ENCODE measurements at places on chromosomes 11 and 22.

DNA sequence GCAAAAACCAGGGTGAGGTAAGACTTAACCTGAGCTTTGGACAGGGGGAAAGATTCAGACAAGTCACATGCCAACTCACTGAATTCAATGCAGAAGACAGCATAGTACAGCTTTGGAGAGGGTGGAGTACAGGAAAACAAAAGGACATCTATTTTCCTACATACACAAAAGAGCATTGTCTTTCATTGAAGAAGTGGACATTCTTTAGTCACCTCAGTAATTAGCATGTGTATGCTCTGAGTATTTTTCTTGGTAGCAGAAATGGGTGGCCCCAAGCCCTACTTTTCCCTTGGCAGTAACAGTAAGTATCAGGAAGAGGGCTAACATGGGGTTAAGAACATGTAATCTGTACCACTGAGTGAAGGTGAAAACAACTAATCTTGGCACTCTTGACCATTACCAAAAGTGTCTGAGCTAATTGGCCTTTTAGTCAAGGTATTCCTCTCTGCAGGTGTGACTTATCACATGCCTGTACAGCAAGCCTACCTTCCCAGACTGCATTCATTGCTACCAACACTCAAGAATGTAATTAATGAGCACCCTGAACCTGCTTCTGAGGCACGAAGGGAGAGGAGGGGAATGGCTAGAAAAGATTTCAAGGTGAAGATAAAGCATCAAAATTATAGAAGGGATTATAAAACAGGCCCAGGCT is 33.9 kb downstream of the SYTL2 start:
- no peak for DNase-seq

DNA sequence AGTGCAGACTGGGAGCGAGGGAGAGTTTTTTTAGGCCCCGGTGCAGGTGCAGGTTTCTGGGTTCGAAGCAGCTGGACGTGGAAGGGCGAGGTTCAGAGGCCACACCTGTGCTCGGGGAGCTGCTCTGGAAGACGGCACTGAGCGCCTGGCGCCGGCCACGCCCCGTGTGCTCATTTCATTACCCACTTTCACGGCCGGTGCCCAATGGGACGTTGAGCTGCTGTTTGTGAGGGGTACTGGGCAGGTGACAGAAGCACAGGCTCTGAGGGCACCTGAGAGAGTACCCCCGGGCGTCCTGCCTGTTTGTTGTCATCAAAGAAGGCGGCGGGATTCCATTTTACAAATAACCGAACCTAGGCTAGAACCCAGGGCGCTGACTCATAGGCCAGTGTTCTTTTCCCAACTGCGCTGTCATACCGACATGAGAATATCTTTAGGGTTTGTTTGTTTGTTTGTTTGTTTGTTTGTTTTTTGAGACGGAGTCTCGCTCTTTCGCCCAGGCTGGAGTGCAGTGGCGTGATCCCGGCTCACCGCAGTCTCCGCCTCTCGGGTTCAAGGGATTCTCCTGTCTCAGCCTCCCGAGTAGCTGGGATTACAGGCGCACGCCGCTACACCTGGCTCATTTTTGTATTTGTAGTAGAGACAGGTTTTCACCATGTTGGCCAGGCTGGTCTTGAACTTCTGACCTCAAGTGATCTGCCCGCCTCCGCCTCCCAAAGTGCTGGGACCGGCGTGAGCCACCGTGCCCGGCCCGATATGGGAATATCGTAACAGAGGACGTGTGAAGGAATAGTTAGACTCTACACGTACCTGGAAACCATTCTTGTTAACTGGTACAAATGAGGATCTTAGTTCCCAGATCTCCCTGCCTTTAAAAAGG is 16.6 kb upstream of the SPTBN2 start:
- no peak for DNase-seq

GRCh38 chr11:1225386-1226225 is 2.7 kb downstream of the MUC5B start:
- no peak for DNase-seq

DNA sequence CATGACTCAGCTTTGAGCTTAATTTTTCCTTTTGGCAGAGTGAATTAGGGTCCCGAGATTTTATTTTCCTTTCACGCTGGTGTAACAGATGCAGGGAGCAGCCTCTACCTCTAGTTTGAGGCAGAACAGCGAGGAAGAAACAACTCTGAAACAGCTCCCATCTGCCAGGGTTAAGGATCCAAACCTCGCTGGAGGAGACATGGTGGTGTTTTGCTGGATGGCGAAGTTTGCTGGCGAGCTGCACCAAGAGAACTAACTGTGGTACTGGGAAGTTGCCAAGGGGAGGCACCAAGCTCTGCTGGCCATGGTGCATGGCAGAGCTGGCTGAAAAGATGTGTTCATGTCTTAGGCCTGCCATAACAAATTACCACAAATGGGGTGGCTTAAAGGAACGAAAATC is 7.6 kb upstream of the ALKBH3 start:
- no peak for DNase-seq

DNA sequence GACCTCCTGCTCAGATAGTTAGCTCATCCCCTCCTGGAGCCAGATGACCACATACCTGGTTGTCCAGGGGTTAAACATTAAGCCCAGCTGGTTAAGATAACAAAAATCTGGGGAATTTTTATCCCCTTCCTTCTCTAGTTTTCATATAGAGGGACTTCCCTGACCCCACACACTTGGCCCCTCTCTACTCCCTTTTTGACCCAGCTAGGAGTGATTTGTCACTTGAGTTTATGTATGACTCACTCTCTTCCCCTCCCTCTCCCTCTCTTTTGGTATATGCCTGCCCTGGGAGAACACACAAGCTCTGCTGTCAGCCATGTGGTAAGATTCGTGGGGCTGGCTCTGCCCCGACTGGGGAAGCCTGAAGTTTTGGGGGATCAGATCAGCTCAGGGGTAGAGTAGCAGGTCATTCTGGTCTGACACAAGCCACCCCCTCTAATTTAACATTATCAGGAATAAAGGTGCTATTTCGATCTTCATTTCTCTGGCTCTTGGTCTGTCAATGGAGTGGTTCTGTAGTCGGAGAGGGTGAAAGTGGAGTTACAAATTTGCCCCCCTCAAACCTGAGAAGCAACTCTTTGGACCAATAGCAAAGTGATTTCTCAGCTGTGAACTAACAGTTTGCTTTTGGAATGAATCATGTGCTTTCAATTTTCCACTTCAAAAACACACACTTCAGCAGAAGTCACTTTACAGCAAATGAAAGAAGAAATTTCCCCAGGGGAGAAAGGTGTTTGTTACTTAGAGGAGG is 415.3 kb upstream of the CADM1 start:
- DNase-seq, result peak; percentile 50

DNA sequence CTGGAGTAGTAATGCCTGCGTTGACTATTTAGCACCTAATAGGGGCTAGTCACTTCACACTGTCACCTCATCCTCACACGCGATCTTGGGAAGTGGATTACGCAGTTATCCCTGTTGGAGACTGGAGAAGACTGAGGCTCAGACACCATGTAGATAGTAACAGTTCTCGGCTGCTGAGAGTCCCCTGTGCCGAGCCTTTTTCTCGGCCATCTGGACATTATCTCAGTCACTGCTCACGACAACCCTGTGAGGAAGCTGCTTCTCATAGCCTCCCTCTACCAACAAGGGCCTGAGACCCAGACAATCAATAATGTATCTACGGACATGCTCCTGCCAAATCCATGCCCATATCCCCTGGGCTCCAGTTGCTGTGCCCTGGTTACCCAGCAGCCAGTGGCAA is 25.9 kb downstream of the SCUBE1 start:
- no peak for DNase-seq

- peak; percentile 97 for DNase-seq
Observed at GRCh38 chr11:100849009-100849900, 162.2 kb downstream of the ARHGAP42 start.

GRCh38 chr11:71937826-71938225 is 9.0 kb downstream of the RNF121 start:
- DNase-seq, result no peak

DNA sequence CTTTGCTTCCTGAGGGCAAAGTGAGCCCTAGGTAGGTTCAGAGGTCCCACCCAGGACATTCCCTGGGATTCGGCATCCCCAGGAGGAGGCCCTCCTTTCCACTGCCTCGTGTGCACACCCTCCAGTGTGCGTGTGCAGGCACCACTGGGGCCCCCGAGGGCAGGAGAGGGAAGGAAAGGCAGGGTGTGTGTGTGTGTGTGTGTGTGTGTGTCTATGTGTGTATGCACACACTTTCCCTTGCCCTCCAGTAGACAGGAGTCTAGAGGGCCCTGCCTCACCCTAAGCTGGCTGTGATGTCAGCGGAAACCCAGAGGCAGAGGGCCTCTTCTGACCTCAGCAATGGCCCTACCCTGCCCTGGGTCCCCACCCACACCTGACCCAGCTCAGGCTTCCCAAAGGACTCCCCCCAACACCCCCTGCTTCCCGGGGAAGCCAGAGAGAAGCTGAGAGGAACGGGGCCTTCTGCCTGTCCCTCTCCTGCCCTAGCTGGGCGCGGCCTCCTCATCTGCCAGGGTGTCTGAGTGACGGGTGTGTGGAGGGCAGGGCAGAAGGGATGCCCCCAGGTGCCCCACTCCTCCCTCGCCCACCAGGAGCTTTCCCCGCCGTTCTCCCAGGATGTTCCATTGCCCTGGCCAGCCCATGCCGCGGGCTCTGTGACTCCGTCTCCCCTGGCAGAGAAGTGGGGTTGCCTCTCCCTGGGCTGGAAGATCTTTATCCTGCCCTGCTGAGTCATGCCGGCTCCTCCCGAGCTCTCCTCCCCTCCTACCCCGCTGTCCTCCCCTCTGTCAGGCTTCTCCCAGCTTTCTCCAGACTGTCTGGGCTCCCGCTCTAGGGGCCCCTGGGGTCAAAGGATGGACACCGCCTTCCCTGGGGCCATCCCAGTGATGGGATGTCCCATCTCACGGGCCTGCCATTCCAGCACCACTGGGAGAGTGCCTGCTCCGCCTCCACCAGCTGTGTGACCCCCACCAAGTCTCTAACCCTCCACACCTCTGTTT is 6.0 kb upstream of the CLCF1 start:
- DNase-seq, result peak; percentile 53

DNA sequence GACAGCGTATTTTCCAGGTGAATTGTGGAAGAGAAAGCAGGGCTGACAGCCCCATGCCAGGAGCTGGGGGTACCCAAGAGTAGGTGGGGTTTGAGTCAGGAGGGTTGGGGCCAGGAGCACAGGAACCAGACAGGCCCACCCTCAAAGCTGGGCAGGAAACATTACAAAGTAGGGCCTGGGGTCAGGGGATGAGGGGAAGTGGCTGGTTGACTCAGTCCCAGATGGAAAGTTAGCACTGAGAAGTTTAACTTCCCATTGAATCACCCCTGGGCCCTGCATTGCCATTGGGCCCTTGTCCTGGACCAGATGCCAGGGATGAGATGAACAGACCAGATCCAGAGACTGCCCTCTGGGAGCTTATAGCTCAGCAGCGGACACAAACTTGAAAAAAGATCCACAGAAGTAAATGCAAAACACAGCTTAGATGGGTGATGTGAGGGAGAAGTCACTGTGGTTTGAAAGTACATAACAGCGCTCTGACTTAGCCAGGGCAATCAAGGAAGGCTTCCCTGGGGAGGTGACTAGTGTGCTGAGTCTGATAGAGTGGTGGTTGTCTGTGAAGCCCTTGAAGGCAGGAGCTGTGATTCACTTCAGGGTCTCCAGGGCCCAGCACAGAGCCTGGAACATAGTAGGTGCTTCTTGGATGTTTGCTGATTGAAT is 2.2 kb downstream of the MAFF start:
- DNase-seq, result peak; percentile 49

DNA sequence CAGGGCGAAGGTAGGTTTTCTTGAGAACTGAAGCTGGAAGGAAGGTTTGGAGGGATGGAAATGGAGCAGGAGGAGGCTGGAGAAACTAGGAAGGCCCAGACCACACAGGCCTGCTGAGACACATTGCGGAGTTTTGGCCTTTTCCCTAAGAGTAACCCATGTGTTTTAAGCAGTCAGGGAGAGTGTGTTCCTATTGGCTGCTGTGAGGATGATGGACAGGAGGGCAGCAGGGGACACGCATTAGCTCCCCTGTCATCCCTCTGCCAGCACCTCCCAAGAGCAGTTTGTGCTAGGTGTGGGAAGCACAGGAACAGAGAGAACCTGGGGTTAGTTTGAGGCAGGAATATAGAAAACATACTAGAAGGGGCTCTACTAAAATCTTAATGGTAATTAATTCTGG is 842.1 kb downstream of the TBC1D22A start:
- DNase-seq, result no peak

DNA sequence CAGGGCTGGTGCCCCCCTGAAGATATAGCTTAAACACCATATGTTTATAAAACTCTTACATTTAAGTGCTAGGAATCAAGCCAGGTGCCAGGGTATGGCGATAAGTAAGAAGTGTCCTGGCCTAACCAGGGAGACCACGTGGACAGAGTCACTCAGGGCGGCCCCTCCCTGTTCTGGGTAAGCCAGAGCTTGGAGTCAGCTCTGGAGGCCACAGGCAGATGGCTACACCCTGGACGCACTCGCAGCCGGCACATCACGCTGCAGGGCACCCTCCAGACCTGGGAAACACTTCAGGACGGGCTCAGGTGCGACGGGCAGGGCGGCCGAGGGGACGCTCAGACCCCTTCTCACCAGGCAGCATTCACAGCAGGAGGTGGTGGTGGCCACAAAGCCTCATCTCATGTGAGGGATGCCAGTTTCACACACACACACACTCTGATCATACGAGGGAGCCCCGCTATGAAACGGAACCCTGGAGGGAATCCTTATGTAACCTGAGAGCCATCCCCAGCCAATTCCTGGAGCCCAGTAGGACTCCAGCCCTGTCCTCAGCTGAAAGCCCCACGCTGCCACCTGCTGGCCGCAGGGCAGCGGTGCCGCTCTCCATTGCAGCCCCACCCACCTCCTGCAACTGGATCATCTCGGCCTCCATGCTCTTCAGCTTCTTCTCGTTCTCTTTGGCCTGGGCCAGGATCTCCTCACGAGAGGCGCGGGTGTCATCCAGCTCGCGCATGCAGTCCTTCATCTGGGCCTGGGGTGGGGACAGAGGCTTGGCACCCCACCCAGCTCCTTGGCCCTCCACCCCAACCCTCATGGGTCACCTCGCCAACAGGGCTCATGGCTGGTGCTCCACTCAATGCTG is 33.4 kb downstream of the APOL1 start:
- DNase-seq, result peak; percentile 69

- DNase-seq, result no peak
Observed at GRCh38 chr22:25388415-25388814, 169.0 kb downstream of the CRYBB2 start.

- no peak for DNase-seq
Observed at GRCh38 chr11:82792822-82793569, 59.3 kb upstream of the FAM181B start.

DNA sequence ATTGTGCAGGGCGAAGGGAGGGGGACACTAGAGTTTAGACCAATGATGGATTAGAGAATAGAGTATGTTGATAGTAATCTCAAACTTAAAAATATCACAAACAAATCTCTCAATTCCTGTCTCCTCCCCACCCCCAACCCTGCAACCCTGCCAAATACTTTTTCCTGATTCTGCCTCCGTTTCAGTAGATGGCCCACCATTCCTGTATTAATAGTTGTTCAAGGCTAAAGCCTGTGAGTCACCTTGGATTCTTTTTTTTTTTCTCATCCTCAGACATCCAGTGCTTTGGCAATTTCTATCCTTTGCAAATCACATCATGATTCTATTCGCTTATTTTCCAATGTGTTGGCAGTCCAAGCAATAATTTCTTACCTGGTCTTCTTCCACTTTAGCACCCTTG is 207.9 kb downstream of the DYNC2H1 start:
- DNase-seq, result peak; percentile 59

- peak; percentile 97 for DNase-seq
Observed at GRCh38 chr11:128467610-128468041, 119.7 kb downstream of the ETS1 start.

Measured in fibroblast of upper back skin (primary cell).